Hypothalamus (tissue), 51 donors: ENCODE measurements at places on chromosomes 16 and 17.

DNA sequence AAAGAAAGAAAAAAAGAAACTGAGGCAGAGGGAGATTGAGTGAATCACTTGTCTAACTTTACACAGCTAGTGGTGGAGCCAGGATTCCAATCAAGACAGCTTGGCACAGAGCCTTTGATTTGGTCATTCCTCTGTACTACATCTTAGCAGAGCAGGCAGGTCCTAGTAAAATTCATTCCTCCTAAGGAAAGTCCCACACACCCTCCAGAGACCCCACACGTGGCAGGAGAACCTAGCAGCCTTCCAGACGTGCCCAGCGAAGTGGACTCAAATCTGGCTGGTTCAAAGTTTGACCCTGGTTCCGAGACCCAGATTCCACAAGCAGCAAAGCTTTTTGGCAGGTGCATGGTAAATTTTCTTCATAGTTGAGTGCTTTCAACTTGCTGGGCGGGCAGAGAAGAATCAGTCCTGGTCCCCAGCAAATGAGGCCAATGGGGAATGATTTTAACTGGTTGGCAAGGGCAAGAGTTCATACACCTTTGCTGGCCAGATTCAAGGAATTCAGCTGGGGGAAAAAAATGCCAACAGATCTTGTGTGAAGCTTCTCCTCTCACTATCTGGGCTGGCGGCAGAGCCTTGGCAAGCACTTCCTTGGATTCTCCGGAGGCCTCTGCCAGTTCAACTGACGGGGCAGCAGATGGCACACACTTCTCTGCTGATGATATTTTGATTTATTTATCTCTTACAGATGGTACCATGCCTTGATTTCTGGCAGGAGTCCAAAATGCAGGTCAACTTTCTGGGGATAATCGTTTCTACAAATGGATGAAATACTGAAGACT, 82.4 kb downstream of the GSG1L start:
- DNase-seq, result no peak

- no peak for DNase-seq
Observed at GRCh38 chr16:27739606-27740357, 189.8 kb downstream of the KATNIP start.

DNA sequence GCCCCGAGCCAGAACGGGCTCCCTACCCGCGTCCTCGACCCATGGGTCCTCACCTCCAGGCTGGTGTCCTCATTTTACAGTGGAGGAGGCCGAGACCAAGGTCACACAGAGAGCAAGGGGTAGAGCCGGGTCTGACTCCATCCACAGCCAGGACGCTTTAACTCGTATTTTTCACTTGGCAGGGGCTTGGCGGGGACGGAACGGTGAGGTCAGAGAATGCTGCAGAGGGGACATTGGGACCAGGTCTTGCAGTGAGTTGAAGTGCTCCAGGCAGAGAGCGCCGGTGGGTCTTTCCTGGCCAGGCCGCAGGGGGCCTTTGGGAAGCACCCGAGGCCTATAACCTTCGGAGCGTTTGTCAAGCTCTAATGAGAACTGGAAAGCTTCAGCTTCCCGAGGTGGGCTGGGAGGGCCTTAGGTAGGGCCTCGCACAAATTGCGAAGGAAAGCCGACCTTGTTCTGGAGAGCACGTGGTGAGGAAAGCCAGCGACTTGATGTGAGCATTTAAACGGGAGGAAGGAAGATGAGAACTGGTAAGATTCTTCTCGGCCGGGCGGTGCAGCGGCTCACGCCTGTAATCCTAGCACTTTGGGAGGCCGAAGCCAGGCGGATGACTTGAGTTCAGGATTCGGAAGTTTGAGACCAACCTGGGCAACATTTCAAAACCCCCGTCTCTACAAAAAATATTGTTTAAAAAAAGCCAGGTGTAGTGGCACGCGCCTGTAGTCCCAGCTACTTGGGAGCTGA, 908 bp upstream of the CLUH start:
- no peak for DNase-seq

DNA sequence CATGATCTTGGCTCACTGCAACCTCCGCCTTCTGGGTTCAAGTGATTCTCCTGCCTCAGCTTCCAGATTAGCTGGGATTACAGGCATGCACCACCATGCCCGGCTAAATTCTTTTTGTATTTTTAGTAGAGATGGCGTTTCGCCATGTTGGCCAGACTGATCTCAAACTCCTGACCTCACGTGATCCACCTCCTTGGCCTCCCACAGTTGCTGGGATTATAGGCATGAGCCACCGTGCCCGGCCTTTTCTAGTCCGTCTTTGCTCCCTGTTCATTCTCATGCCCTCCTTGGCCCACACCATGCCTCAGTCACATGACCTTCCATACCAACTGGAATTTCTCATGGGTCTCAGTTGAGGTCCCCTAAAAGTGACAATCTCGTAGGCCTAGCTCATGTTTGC, 86.9 kb downstream of the SNX29 start:
- no peak for DNase-seq

- no peak for DNase-seq
Observed at GRCh38 chr16:50945171-50945570, 203.3 kb downstream of the CYLD start.

- DNase-seq, result no peak
Observed at GRCh38 chr16:8063159-8063558, 527.2 kb downstream of the TMEM114 start.

- no peak for DNase-seq
Observed at GRCh38 chr17:63693411-63694113, 6.4 kb downstream of the LIMD2 start.

DNA sequence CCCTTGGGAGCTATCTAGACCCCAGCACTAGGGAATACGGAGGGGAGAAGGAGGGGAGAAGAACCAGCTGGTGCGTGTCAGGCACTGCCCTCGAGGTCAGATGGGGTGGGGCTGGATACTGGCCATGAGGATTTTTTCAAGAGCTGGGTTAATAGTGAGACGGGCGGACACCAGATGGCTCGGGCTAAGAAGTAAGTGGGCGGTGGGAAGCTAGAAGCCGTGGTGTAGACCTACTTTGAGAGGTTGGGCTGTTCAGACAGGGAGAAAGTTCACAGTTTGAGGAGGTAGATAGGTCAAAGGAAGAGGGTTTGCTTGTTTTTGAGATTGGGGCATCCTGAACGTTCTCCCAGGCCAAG, 303.8 kb downstream of the SEC14L1 start:
- DNase-seq, result no peak

- peak; percentile 19 for DNase-seq
Observed at GRCh38 chr16:86517652-86518258, 7.4 kb downstream of the FOXF1 start.

DNA sequence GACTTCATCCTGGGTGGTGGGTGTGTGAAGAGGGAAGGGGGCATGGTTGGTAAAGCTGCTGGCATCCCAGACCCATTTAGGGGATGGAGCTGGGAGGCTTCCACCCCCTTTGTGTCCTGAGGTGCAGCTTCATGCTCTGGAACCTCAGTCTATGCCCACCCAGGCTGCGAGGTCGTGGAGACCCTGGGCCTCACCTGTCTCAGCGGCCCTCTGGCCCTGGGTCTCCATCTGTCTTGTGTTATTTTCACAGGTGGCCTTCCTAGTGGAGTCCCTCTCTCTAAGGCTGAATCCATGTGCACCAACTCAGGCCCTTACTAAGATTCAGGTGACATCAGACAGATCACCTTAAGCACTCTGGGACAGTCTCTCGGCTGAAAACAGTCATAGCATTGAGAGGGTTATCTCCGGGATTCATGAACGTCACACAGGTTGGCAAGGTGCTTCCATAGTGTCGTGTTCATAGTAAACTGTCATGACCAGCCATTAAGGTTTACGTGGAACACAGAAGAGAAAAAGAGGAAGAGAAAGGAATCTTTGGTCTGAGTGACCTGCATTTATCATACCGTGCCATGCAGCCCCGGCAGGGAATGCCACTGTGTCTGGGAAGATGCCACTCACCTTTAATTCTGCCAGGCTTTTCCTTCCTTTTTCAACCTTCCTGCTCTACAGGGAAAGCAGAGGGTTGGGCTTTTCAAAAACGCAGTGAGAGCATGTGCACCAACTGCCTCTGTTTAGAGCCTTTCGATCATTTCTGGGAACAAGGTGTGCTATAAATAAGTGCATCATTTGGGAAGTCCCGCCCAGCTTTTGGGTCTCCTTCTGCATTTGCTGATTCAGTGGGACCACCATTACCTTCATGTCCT, 4.5 kb upstream of the FOXL1 start:
- DNase-seq, result no peak

DNA sequence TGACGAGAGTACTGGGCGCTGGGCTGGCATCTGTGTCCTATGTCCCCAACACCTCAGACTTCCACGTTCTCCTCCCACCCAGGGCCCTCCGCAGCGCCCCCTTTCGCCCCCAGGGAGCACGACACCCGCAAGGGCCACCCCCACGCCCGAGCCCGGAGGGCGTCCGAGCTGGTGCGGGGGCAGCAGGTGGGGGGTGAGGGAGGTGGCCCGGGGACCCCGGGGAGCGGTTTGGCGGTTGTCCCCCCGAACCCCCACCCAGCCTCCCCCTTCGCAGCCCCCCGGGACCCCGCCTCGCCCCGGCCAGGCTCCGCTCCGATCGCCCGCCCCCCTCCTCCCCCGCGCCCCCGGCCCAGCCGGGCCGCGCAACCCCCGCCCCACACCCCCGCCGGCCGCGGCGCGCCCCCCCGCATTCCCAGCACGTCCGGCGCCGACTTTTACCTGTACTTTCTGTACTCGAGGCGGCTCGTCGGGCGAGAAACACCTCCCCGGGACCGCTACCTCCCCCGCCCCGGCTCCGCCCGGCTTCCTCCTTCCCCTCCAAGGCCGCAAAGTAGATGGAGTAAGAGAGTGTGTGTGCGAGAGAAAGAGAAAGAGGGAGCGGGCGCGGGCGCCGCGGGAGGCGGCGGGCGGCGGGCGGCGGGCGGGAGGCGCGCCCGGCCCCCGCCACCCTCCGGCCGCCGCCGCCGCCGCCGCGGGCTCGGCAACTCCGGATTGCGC, 901 bp downstream of the CDYL2 start:
- no peak for DNase-seq

- no peak for DNase-seq
Observed at GRCh38 chr16:70740914-70741782, 55.3 kb upstream of the MTSS2 start.
